ENCODE measurements at places on chromosomes 4 and X.

DNA sequence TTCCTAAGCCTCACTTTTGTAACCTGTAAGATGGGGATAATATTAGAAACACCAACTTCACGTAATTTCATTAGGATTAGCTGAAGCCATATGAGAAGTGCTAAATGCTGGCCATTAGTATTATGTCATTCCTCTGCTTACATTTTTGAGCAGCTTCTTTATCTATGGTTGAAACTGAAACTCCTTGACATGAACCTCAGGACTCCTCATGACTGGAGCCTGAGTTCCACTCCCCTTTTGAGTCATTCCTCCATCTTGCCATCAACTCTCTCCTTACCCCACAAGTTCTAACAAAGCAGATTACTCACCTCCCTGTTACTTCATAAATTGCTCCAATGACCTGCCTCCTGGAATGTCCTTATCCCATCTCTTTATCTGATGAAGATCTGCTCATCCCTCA, 123.2 kb upstream of the KCNIP4 start:
- no peak for DNase-seq

GRCh38 chrX:103158317-103158621, 56.6 kb upstream of the BEX4 start:
- no peak for DNase-seq

DNA sequence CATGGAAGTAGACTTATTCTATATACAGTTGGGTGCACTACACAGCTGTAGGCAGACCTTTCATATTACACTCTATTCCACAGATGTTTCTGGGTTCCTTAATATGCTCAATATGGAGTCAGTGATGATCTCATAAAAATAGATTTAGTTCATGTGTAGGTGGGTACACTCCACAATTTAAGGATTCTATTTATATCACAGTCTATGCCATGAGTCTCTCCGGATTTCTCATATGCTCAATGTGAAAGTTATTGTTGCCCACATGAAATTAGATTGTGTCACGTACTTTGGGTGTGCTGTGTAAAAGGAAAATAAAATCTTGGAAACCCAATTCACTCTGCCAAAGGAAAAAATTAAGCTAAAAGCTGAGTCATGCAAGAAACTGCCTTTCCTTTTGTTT, 32.5 kb upstream of the TASL start:
- DNase-seq: no peak

- no peak for DNase-seq
Measured at GRCh38 chrX:104842646-104843045, 276.6 kb downstream of the IL1RAPL2 start.

DNA sequence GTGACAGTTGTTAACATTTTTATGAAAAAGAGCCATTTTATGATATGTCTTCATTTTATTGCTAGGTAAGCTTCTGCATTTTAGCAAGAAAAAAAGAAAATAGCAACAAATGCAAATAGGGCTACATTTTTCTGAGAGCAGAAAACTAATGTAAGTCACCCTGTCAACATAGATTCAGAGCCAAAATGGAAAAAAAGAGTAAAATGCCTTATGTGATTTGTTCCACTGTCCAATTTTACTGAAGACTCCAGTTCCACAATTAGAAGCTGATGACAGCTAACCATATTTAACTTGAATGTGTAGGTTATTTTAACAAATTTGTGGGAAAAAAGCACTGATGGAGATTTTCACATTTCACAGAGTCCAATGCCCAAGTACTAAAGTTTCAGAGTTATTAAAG, 772.3 kb downstream of the FAT4 start:
- no peak for DNase-seq

GRCh38 chr4:85445050-85445639, 29.8 kb upstream of the ARHGAP24 start:
- DNase-seq: peak; percentile 67

GRCh38 chrX:69116077-69116476, 49.2 kb downstream of the PJA1 start:
- DNase-seq: no peak

GRCh38 chrX:10467793-10468192, 152.6 kb downstream of the MID1 start:
- peak; percentile 28 for DNase-seq

Measured in astrocyte of the hippocampus (primary cell).